ENCODE measurements at places on chromosomes 11 and 22. TPM values are rescaled to one million over a fixed set of nuclear protein-coding genes. Genes with fewer than 3 reads are reported as not detected.

CABP4 gene
- total RNA-seq: 2.2 TPM

OR4D5 gene
- not detected for total RNA-seq

PNPLA5 gene
- not detected for total RNA-seq

ATP6V1E1 gene
- total RNA-seq: 128 TPM

SLC22A8 gene
- not detected for total RNA-seq

SVIP gene
- 16.0 TPM for total RNA-seq

OR5AL1 gene
- not detected for total RNA-seq

SLC22A9 gene
- not detected for total RNA-seq

RIBC2 gene
- total RNA-seq: 3.5 TPM

CENPM gene
- not detected for total RNA-seq

CBX6 gene
- 46.0 TPM for total RNA-seq

FIBIN gene
- 22.3 TPM for total RNA-seq

LIF gene
- total RNA-seq: 16.9 TPM

SCN4B gene
- total RNA-seq: 5.0 TPM

DNA sequence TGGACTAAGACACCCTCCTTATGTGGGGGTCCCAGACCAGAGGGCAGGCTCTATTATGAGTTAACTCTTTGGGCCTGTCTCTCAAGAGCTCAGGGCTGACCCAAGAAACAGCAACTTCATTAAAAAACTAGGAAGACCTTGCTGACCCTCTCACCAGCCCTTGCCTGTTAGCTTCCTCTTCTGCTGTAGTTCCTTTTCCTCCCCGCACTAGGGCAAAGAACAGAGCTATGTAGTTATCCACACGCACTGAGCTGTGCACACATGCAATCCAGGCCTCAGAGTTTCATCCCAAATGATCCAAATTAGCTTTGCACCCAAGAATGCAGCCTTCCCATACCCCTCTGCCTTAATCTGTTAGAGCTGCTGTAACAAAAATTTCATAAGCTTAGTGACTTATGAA, 539.6 kb upstream of the CADM1 start:
- no peak for DNase-seq

GRCh38 chr11:28090052-28090749, 17.8 kb downstream of the KIF18A start:
- DNase-seq: no peak

DNA sequence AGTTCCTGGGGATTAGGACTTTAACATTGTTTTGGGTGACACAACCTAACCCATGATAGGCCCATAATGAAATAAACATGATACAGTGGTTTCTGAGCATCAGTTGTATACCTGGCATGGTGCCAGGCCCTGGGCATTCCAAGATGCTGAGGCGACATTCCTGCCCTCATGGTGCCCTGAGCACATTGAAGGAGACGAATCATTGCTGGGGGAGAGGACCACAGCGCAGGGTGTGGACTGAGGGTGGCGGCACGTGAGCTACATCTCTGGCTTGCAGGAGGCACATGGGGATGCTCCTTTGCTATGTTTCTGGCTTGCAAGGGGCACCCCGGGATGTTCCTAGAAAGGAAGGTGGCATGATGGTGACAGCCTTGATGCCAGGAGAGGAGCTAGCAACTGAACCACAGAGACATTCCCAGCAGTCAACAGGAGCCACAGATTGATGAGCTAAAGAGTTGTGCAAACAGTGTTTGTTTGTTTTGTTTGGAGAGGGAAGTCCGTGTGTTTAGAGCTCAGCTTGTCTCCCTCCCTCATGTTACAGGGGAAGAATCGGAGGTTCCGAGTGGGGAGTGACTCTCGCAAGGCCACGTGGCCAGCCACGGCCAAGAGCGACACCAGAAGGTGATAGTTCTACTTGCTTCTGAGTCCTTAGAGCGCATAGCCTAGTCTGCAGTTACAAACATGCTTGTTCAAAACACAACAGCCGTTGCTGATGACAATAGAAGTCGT, 106.4 kb downstream of the MIAT start:
- DNase-seq: peak; percentile 38

DNA sequence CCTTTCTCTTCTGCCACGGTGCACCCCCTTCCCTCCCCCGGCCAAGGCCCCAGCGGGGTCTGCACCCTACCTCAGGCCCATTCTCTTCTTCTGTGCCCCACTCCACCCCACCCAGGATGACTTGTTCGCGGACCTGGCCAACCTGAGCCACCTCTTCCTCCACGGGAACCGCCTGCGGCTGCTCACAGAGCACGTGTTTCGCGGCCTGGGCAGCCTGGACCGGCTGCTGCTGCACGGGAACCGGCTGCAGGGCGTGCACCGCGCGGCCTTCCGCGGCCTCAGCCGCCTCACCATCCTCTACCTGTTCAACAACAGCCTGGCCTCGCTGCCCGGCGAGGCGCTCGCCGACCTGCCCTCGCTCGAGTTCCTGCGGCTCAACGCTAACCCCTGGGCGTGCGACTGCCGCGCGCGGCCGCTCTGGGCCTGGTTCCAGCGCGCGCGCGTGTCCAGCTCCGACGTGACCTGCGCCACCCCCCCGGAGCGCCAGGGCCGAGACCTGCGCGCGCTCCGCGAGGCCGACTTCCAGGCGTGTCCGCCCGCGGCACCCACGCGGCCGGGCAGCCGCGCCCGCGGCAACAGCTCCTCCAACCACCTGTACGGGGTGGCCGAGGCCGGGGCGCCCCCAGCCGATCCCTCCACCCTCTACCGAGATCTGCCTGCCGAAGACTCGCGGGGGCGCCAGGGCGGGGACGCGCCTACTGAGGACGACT, 15.9 kb downstream of the RTN4RL2 start:
- DNase-seq: peak; percentile 93

DNA sequence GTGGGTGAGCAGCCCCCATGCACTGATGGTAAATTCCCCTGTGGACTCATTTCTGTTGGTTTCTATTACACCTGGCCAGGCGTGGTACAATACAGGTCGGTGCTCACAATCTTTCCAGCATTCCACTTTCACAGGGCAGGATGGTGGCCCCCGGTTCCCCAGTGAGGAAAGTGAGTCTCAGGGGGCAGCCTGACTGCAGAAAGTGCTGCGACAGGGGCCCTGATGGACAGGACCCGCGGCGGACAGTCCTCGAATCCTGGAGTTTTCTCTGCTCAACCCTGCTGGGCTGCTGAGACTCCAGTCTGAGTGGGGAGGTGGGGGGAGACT, 3.1 kb upstream of the PGGHG start:
- no peak for DNase-seq

DNA sequence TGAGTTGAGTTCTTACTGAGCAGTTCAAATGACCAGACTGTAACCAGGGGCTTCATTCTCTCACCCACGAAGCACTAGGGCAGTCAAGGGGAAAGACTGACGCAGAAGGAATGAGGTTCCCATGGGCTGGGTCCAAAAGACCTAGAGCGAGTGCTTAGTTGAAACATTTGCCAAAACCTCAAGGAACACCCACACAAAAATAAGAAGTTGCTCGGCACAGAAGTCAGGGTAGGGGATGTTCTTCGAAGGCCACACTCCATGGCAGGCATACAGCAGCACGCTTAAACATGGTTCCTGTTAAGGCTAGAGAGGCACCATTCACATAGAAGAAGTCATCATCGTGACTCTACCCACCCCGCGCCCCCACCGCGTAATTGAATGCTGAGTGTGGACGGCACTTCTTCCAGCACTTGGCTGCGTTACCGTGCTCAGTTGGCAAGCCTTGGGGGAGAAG, 52.9 kb downstream of the TIMP3 start:
- no peak for DNase-seq

GRCh38 chr11:14499178-14499559, 442 bp downstream of the COPB1 start:
- DNase-seq: no peak

GRCh38 chr11:130032931-130033330, 30.3 kb upstream of the PRDM10 start:
- peak; percentile 80 for DNase-seq

- no peak for DNase-seq
These were observed 35.3 kb upstream of the LRRC32 start for GRCh38 chr11:76705826-76706225.

- peak; percentile 62 for DNase-seq
These were observed 940.9 kb downstream of the BRD1 start for GRCh38 chr22:48886604-48887393.

DNA sequence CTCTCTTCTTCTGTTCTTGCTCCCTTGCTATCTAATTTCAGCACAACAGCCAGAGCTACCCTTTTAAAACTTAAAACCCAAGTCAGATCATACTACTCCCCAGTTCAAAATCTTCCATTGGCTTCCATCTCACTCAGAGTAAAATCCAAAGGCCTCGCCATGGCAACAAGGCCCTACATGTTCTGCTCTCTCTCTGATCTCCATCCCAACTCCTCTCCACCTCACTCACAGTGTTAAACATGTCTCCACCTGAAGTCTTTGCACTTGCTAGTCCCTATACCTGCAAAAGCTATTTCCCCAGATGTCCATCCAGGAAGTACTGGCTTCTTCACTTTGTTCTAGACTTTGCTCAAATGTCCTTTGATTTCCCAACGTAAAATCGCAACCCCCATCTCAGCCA, 3.0 kb upstream of the GRAP2 start:
- no peak for DNase-seq

GRCh38 chr11:2595204-2595603, 104.6 kb downstream of the KCNQ1OT1 start:
- DNase-seq: no peak

DNA sequence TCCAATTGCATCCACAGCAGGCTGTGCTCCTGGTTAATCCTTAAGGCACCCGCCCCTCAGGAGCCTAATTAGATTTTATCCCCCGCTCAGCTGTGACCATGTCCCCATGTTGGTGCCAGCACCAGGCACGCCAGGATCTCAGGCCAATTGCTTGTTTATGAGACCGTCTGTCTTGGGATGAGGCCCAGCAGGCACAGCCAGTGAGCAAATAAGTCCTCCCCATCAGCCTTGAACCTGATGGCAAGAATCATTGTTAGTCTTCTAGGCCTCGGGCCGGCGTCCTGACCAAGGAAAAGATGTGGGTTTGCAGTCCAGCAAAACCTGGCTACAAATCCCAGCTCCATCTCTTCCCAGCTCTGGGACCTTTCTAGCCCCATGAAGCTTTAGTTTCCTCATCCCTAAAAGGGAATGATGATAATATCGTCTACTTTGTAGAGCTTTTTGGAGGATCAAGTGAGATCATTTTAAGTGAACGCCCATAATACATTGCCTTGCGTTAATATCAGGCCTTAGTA, 57.3 kb downstream of the TP53I11 start:
- no peak for DNase-seq

- DNase-seq: no peak
These were observed 13.9 kb upstream of the MYO18B start for GRCh38 chr22:25728071-25728470.

- no peak for DNase-seq
These were observed 48.8 kb downstream of the ABTB2 start for GRCh38 chr11:34308913-34309585.

DNA sequence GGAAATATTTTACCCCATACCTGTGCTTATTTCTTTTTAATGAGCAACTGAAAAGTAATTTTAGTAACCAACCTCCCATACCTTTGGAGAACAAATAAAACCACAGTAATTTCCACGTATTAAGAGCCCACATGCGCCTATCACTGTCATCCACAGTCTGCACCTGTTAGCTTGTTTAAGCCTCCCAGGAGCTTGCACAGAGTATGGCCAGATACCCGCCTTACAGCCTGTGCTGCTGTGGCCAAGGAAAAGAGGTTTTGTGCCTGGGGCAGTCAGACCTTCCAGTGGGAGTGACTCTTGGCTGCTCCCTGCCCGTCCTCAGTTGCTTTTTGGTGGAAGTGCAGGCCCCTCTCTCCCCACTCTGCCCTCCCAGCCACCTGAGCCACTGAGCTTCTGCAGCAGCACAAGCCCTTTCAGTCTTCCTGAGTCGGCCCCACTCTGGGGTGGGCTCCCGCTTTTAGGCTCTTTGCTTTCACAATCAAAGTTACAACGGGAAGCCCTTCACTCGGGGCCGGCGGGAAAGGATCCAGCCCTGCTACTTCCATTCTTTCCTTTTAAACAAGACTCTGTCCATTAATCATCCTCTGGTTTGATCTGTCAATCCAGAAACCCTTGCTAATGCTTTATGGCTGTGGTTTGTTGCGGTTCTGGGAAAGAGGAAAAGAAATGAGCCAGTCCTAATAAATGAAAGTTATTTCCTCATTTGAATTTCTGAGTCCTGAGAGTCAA, 308.8 kb downstream of the TBC1D22A start:
- no peak for DNase-seq

GRCh38 chr11:121482231-121483129, 29.7 kb upstream of the SORL1-AS1 start:
- DNase-seq: no peak

GRCh38 chr22:40224702-40225101, 47.0 kb downstream of the TNRC6B start:
- no peak for DNase-seq

DNA sequence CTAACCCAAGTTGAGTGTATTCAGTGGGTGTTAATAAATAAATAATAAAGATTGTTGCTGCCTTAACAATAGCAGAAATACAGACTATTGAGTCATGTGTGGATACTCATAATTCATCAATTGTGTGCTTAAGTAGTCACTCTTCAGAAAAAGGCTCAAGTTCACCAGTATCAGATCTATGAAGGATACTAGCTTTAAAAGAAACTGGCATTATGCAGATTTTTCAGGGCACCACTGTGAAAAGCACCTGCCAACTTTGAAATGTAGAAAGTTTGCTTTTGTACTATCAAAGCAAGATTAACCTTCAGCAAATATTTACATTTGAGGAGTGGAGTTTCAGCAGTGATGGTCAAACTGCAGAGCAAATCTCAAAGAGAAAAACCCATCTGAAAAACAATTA, 20.1 kb upstream of the SYTL2 start:
- no peak for DNase-seq

DNA sequence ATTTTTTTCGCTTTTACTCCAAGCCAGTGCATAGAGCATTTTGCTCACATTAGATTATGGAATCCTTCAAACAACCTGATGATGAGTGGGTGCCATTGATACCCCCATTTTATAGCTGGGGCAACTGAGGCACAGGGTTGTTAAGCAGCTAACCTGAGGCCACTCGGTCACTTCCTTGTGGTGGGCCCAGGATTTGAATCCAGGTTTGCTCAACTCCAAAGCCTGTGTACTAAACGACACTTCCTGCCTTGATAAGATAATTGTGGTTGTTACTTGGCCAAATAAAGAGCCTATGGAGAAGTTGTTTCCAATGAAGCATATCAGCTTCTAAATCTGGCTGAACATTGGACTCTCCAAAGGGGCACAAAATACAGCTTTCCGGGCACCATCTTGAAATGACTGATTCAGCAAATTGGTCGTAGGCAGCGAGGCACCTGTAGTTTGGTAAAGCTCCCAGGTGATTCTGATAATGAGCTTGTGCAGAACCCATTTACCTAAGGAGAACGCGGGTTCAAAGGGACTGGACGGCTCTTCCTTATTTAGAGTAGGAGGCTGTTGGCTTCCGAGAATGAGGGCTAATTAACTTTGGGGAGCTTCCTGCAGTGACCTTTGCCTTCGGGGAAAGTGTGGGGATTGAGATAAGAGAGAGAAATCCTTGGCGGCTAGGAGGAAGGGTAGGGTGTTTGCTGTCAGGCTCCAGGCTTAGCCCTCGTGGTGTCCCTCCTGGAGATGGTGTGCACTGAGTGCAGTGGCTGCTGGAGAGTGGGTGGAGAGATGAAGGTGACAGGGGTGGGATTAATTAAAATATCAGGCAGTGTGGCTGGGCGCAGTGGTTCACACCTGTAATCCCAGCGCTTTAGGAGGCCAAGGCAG, 17.5 kb upstream of the EHF start:
- DNase-seq: no peak

Measured in upper lobe of left lung (tissue), 6 donors.